ENCODE measurements at places on chromosomes 3 and 15.

DNA sequence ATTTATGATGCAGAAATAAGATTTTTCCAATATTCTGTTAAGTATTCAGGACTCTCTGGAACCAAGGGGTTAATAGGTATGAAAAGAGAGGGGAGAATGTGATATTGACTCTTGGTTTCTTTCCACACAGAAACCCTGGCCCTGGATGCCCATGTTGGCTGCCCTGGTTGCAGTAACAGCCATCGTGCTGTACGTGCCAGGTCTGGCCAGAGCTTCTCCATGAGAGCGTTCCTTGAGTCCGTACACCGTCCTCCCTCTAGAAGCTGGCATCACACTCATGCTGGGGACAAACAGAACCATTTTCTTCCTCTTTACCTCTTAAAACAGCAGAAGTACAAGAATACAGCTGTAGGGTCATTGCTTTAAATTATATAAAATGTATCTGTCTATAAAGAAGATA lies 81.1 kb upstream of the FLNB start:
- DNase-seq: no peak

DNA sequence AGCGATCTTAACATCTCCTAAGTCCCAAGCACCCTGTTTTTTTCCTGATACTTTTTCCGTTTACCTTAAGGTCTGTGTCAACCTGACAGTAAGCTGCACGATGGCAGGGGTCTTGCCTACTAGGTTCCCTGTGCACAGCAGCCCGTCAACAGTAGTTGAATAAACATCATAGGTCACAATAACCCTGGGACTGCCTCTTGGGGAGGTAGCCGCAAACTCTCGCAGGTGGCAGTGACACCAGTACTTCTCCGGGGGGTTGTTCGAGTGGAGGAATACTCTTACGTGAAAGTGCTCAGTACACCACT lies 365 bp upstream of the PDCD6IP start:
- DNase-seq: no peak

- DNase-seq: no peak
Observed at GRCh38 chr3:85355572-85355971, 396.8 kb downstream of the CADM2 start.

DNA sequence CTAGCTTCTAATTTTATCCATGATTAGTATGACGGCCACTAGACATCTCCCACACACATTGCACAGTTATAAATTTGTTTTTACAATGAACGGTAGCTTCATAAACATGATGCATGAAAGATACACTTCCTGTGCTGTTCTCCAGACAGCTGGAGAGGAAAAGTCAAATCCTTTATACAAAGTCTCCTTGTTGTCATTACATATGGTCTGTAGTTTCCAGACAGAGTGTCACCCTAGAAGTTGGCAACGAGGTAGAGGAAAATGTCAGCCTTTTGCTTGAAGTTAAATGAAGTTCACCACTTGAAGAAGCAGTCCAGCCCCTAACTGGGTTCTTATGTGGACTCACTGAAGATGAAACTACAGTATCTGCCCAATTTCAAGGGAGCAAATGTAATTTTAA lies 253.0 kb upstream of the P2RY1 start:
- no peak for DNase-seq

GRCh38 chr3:141690431-141691072 lies 47.5 kb upstream of the RNF7 start:
- no peak for DNase-seq

DNA sequence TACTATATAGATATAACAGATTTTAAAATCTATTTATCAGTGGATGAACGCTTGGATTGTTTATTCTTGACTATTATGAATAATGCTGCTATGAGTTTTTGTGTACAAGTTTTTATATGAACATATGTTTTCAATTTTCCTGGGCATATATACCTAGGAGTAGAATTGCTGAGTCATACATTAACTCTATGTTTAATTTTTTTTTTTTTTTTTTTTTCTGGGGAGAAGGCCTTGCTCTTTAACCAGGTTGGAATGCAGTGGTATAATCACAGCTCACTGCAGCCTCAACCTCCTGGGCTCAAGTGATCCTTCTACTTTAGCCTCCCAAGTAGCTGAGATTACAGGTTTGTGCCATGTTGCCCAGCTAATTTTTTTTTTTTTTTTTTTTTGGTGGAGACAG lies 9.1 kb downstream of the CIDEC start:
- no peak for DNase-seq

- DNase-seq: no peak
Observed at GRCh38 chr3:56154297-56154696, 314.0 kb downstream of the ERC2 start.

DNA sequence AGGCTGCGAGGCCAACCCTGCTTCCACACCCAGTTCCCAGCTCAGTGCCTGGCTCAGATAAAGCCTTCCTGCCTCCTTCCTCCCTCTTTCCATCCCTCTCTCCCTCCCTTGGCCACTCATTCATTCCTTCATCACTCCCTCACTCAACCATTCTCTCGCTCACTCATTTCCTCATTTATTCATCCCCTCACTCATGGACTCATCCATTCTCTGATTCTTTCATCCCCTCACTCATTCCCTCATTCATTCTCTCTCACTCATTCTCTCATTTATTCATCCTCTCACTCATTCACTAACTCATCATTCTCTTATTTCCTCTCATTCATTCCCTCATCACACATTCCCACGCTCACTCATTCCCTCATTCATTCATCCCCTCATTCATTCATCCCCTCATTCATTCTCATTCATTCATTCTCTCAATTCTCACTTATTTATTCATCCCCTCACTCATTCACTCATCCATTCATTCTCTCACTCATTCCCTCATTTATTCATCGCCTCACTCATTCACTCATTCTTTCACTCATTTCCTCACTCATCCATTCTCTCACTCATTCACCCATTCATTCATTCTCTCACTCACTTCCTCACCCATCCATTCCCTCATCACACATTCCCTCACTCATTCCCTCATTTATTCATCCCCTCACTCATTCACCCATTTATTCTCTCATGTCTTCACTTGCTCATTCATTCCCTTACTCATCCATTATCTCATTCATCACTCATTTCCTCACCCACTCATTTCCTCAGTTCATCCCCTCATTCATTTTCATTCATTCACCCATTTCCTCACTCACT lies 13.2 kb downstream of the ABTB1 start:
- no peak for DNase-seq

- DNase-seq: no peak
Observed at GRCh38 chr3:184693011-184693975, 18.6 kb downstream of the MAGEF1 start.

GRCh38 chr3:56190771-56191305 lies 277.4 kb downstream of the ERC2 start:
- DNase-seq: no peak

All from glomerular endothelial cell (primary cell).